ENCODE measurements at places on chromosomes 16 and 17.

DNA sequence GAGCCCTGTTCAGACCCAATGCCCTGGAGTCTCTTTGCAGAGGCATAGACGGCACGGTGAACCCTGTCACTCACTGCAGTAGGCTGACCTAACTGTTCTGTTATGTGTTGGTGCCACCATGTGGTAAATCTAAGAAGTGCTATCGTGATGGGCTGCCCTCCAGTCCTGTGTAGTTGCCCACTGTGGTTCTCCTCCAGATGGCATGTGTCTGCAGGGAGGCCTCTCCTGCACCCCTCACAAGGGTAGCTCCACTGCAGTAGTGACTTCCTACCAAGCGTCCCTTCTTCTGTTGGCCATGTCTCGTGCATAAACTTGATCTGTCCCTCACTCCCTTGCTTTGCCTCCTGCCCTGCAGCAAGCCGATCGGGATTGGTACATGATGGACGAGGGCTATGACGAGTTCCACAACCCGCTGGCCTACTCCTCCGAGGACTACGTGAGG, 5.8 kb downstream of the DHX38 start:
- peak; percentile 55 for DNase-seq

DNA sequence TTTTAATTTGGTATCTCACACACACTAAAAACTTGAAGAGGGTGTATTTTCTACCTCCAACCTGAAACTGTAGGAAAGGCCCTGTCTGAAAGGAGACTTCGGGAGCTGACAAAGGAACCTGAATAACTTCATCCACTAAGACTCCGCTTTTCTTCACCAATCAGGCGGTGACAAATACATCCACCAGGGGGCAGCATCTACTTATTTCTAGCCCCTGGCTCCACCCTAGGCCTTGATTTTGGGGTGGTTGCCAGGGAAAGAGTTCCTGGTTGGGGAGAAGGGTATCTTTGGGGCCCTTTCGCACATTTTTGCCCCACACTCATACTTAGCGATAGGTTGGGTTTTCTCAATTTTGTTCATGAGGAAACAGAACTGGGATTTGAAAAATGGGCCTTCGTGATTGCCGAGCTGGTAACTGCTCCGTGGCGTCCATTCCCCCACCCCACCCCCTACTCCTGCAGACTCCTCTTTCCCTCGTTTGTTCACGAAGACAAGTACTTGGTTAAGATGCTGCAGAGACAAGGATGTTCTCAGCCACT, 4.8 kb upstream of the ARL4D start:
- DNase-seq: peak; percentile 89

GRCh38 chr17:77119668-77120301, 21.0 kb upstream of the SEC14L1 start:
- no peak for DNase-seq

DNA sequence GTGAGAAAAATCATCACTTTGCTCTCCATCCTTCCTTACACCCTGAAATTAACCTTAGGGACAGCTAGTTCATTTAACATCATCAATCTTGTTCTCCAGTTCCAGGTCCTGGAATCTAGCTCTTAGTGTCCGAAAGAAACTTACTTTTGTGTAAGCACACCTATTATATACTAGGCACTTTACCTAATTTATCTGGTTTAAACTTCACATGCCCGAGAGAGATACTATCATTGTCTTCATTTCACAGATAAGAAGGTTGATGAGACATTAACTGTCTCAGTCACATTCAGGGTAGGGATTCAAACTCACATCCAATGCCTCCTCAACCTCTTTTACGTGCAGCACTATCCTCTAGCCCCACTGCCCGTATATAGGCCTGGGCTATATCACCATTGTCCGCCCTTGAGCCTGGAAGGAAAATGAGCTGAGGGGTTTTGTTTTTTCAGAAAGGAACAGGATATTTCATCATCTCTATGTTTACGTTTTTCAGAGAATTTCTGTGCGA, 501 bp upstream of the AP2B1 start:
- no peak for DNase-seq

GRCh38 chr17:31544186-31544585, 152.7 kb downstream of the RAB11FIP4 start:
- no peak for DNase-seq

DNA sequence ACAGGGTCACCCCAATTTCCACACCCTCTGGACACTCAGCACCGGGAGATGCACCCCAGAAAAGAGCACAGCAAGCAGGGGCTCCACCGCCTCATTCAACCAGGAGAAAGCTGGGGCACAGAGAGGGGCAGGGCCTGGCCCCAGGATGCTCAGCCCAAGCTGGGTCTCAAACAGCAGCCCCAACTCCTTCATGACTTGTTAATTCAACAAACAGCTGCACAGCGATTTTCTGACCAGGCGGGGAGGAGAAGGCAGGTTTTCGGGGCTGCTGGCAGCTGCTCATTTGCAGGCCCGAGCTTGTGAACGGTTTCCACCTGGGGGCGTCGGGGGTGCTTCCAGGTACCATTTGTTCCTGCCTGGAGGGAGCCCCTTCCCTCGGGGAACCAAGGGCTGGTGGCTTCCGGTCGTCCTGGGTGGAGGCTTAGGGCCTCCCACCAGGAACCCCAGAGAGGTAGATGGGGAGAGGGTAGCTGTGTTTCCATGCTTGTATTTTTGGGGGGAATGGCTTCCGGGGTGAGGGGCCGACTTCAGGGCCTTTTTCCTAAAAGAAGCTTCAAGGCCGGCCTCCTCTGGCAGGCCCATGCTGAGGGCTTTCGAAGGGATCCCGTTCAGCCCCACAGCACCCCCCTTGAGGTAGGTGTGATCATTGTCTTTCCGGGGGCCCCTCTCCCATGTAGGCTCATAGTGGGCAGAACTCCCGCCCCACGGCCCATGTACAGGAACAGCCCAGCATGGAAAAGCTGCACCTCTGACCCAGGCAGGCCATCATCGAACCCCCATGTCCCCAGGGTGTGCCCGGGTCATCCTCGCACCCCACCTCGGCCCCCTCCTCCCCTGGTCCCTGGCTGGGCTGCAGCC, 191.6 kb upstream of the GSE1 start:
- peak; percentile 13 for DNase-seq

- DNase-seq: no peak
Measured at GRCh38 chr17:36493956-36494355, 7.5 kb downstream of the ZNHIT3 start.

DNA sequence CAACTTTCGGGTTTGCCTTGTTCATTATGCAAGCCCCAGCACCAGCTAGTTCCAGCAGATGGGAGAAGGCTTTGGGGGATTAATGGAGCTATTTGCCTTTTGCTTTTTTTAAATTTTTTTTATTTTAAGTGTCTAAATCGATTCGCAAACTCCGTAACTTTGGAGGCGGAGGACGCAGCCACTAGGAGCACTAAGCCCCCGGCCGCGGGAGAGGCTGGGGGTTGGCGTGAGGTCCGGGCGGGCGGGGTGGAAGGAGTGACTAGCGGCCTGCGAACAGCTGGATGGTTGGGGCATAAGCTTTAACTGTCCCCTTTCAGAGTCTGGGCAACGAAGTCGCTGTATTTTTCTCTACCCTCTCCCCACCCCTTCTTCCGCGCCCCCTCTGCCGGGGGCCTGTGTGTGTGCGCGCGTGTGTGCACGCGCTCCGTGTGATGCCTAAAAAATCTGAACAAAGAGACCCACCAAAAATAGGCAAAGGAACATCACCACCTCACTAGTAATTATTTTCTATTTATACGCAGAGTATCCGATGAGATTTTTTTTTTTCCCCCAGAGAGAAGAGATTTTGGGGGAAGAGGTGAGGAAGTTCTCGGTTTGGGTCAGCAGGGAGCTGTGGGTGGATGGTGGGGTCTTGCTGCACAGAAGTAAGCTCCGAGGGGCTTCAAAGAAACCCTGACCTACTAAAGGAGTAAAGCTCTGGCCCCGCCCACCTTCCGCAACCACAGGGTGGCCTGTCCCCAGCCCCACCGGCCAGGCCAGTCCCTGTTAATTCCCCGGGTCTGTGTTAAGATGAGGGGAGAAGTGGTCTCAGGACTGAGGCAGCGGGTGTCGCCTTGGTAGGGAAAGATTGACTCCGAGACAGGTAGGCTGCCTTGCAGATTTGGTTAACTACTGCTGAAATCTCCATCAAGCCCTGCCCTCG, 2.3 kb downstream of the SHISA9 start:
- peak; percentile 56 for DNase-seq

DNA sequence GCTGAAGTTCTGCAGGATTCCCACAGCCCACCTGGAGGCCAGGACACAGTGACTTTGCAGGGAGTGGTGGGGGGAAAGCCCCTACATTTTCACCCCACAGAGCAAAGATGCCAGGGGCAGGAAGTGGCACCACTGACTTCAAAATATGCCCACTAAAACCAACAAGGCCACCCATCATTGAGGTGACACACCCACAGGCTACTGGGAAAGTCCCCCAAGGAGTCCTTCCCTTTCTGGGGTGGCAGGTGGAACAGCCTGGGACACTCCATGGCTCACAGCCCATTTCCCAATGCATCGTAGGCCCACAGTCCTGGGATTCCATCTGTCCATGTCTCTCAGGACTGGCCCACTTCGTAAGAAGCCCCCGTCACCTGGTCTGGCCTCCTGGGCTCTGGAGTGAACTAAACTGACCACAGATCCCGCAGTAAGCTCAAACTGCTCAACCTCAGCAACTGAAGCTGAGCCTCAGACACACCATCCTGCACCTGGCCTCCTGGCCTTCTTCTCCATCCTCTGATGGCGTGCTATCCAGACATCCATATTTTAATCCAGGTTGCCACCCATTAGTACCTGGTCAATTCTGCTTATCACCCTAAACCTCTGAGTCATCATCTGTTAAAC, 7.5 kb upstream of the CCL1 start:
- no peak for DNase-seq

DNA sequence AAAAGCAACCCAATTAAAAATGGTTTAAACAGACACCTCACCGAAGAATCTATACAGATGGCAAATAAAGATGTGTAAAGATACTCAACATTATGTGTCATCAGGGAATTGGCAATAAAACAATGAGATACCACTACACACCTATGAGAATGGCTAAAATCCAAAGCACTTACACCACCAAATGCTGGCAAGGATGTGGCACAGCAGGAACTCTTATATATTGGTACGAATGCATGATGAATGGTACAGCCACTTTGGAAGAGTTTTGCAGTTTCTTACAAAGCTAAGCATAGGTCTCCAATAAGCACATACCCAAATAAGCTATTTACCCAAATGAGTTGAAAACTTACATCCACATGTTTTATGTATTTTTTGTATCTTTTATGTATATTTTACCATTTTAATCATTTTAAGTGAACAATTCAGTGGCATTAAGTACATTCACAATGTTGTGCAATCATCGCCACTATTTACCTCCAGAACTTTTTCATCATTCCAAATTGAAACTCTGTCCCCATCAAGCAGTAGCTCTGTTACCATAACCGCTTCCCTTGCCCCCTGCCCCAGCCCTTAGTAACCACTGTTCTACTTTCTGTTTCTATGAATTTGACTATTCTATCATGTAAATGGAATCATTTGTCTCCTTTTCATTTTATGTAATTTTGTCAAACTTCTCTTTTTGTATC, 6.7 kb upstream of the ALDH3A2 start:
- DNase-seq: no peak

- no peak for DNase-seq
Measured at GRCh38 chr17:60137731-60138130, 12.0 kb upstream of the CA4 start.

GRCh38 chr16:83968306-83968851, 335 bp downstream of the NECAB2 start:
- DNase-seq: peak; percentile 70

- no peak for DNase-seq
Measured at GRCh38 chr17:58391302-58391984, 25.9 kb downstream of the RNF43 start.

- DNase-seq: no peak
Measured at GRCh38 chr17:22411185-22411784, 719.0 kb downstream of the KCNJ18 start.

GRCh38 chr17:48717367-48718226, 4.7 kb downstream of the PRAC1 start:
- no peak for DNase-seq

GRCh38 chr17:78939615-78940014, 14.4 kb upstream of the TIMP2 start:
- no peak for DNase-seq

DNA sequence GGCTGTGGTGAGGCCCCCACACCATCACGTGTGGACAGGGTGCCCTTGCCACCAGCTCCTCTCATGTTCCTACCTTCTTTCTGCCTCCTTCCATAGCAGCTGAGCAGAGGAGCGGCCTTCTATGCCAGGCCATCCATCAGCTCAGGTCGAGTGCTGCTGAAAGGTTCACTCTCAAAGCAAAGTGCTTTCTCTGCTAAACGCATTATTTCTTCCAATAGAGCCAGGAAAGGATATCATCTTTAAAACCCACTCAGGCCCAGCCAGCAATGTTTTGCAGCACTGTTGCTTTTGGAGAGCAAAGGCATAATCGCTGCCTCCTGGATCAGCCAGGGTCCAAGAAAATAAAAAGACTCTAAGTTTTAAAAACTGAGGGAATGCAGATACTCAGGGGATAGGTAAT, 54.9 kb upstream of the GPRC5B start:
- no peak for DNase-seq

- DNase-seq: peak; percentile 75
Measured at GRCh38 chr16:85611444-85612190, 1.5 kb upstream of the GSE1 start.

- no peak for DNase-seq
Measured at GRCh38 chr17:59074494-59074893, 32.2 kb downstream of the TRIM37 start.

DNA sequence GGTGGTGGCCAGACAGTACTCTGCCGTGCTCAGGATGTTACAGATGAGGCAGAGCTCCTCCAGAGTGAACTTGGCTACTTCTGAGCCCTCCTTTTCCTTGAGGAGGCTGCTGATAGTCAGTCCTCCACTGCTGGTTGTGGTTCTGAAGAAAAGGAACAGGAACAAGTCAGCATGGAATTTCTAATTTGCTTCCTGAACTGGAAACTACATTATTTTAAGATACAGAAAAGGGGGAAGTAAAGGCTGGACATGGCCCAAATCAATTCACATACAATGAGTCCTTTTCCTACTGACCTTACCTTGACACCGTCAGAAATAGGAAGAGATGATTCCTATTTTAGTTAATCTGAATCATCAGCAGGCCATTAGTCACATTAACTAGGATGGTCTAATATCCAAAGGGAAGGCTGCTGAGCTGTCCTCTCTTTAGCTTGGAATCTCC, 154.2 kb downstream of the VPS53 start:
- no peak for DNase-seq

- no peak for DNase-seq
Measured at GRCh38 chr16:58665200-58665599, 19.4 kb downstream of the SLC38A7 start.
